GM04503 (cell line): ENCODE measurements at places on chromosomes 12 and 14.

DNA sequence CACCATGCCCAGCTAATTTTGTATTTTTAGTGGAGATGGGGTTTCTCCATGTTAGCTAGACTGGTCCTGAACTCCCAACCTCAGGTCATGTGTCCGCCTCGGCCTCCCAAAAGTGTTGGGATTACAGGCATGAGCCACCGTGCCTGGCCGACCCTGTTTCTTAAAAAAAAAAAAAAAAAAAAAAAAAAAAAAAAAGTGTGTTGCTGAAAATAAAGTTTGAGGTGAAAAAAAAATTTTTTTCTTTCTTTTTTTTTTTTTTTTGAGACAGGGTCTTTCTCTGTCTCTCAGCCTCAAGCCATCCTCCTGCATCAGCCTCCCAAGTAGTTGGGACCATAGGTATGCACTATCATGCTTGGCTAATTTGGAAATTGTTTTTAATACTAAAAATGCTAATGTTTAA is 11.3 kb downstream of the RBM25 start:
- DNase-seq: no peak

DNA sequence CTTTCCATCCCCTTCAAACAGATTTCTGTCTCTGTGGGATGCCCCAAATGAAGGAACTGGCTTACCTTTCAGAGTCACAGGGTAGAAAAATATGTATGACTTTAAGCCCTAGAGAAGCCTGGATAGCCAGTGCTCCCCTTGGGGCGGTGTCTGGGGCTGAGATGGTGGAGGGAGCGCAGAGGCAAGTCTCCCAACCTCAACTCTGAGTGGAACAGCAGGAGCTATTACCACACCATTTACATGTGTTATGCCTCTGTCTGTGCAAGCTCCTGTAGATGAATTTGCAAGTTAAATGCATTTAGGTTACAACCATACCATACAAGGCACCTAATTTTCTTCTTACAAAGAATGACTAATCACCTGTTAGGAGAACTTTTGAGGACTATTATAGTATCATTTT is 50.4 kb upstream of the CLMN start:
- no peak for DNase-seq

- DNase-seq: no peak
Measured at GRCh38 chr12:80415466-80415865, 28.6 kb upstream of the PTPRQ start.

DNA sequence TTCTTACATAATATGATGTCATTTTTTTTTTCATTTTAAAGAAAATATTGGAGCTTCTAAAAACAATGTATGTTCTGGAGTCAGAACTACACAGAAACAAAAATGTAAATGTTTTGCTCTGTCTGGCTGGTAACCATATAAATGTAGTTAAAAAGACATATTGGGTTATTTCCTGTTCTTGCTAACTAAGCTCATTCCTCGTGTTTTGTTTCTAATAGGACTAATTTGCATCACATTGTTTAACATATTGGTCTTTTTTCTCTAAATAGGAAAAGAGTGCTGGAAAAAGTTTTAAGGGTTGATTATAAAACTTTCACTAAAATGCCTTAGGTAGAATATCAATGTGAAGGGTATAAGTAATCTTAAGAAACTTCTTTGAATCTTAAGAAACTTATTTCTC is 221.3 kb downstream of the SLC6A15 start:
- DNase-seq: no peak

- DNase-seq: no peak
Measured at GRCh38 chr14:48350971-48351370, 675.6 kb upstream of the MDGA2 start.

GRCh38 chr14:79511146-79511545 is 700.2 kb downstream of the DIO2 start:
- DNase-seq: no peak

- no peak for DNase-seq
Measured at GRCh38 chr12:54046809-54047159, 6.9 kb upstream of the HOXC4 start.

DNA sequence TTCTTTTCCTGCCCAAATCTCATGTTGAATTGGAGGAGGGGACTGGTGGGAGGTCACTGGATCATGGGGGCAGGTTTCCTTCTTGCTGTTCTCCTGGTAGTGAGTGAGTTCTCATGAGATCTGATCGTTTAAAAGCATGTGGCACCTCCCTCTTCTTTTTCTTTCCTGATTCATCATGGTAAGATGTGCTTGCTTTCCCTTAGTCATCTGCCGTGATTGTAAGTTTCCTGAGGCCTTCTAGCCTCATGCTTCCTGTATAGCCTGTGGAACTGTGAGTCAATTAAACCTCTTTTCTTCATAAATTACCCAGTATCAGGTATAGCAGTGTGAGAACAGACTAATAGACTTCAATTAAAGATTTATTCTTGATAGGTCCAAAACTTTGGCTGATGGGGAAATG is 83.5 kb downstream of the CAND1 start:
- no peak for DNase-seq

DNA sequence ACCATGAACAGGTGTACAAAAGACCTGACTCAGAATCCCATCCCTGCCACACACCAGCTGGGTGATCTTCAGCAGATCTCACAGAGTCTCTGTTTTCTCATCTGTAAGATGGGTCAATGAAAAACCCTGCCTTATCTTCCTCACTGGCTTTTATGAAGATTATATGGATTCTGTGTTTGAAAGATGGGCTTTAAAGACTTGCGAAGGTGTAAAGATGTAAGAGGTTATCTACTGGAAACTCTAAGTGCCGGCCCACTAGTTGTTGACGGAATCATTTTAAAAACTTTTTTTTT is 15.3 kb upstream of the ANKRD33 start:
- DNase-seq: no peak

GRCh38 chr12:15534322-15534721 is 212.0 kb downstream of the PTPRO start:
- no peak for DNase-seq

DNA sequence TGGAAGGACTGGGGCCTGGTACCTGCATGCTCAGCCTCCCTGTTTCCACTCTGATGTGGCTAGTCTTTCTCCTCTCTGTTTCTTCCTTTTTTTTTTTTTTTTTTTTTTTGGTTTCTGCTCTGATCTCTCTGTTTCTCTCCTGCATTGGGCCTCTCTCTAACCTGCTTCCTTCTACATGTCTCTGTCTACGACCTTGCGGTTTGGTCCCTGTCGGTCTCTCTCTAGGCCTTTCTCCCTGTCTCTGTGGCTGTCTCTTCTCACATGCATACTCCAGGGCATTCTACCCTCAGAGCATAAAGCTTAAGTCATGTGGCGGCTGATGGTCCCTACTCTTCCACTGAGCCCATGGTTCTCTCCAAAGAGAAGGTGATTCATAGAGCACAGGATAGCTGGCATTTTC is 1096.6 kb downstream of the BCL11B start:
- DNase-seq: no peak

DNA sequence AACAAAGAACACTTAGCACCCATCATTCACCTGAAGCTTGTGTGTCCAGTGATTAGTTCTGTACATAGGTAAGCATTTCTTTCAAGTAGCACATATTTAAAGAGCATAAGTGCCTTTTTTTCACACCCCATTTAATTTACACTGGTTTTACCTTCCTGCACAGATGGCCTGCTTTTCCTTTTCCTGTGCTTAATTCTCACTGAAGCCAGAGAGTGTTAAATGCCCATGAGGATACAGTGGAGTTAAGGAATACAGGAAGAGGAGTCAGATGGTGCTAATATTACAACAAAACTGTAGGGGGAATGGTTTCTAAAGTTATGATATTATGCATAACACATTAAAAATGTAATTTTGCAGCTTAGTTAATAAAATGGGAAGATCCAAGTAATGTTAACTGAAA is 31.0 kb upstream of the SLC38A1 start:
- DNase-seq: no peak

GRCh38 chr12:67788118-67788517 is 139.6 kb downstream of the DYRK2 start:
- no peak for DNase-seq
